ENCODE measurements at places on chromosomes 3 and 15. TPM values are rescaled to one million over a fixed set of nuclear protein-coding genes. Genes with fewer than 3 reads are reported as not detected.

Gene RASL12
- polyA plus RNA-seq = 12.7 TPM

Gene GOLGA6L10
- 2.8 TPM for polyA plus RNA-seq

Gene CMTM8
- polyA plus RNA-seq = 1.0 TPM

Gene CHST13
- polyA plus RNA-seq = 0.16 TPM

Gene NOX5
- polyA plus RNA-seq = 0.24 TPM

Gene USP13
- polyA plus RNA-seq = 48.8 TPM

Gene PLCH1
- 0.32 TPM for polyA plus RNA-seq

Gene P2RY1
- 4.8 TPM for polyA plus RNA-seq

Gene SLC2A2
- not detected for polyA plus RNA-seq

Gene FSTL1
- 571 TPM for polyA plus RNA-seq

Gene NTRK3
- polyA plus RNA-seq = 2.6 TPM

Gene WNT5A
- 10.6 TPM for polyA plus RNA-seq

Gene PHLDB2
- polyA plus RNA-seq = 65.7 TPM

Gene PPM1L
- 10.0 TPM for polyA plus RNA-seq

Gene CISH
- polyA plus RNA-seq = 12.0 TPM

Gene HIGD2B
- polyA plus RNA-seq = not detected

Gene CCDC39
- polyA plus RNA-seq = 2.7 TPM

Gene CFAP92
- 1.1 TPM for polyA plus RNA-seq

Gene CLDN18
- polyA plus RNA-seq = 0.39 TPM

Measured in forelimb muscle (tissue), 1 donor.